ENCODE measurements at places on chromosomes 1 and 21.

DNA sequence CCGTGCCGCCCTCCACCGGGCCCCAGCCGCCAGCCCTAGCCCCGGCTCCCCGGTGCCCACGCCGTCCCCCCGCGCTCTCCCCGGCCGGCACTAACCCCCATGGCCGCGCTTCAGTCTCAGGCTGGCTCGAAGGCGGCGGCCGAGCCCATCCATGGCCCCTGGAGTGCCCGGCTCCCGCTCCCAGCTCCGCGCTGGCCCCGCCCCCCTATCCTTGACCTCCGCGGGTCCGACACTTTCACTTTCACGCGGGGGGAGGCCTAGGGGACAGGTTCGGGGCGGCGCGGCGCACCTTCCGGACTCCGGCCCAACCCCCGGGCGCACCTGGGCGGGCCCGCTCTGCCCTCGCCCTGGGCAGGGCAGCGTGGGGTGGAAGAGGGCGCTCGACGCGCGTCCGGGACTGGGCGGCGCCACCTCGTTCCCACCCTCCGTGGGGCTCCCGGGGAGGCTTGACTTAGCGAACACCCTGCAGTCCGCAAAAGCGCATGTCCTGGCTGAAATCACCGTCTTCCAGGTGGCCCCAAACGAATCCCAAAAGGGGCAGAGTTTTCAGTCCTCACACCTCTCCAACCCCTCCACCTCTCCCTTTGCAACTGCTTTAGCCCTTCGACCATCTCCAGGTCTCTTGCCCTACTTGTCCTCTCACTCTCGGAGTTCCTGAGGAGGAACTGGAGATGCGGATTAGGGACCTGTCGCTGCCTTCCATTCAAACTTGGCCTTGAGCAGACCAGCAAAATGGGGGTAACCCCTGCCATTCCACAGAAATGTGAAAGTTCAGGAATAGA lies 3.9 kb upstream of the DENND2D start:
- DNase-seq: no peak

- DNase-seq: peak; percentile 74
These were observed 37.0 kb upstream of the RXRG start for GRCh38 chr1:165481820-165482532.

- no peak for DNase-seq
These were observed 496 bp upstream of the TNNI1 start for GRCh38 chr1:201422026-201422425.

- no peak for DNase-seq
These were observed 18.1 kb downstream of the SDCCAG8 start for GRCh38 chr1:243273945-243274344.

DNA sequence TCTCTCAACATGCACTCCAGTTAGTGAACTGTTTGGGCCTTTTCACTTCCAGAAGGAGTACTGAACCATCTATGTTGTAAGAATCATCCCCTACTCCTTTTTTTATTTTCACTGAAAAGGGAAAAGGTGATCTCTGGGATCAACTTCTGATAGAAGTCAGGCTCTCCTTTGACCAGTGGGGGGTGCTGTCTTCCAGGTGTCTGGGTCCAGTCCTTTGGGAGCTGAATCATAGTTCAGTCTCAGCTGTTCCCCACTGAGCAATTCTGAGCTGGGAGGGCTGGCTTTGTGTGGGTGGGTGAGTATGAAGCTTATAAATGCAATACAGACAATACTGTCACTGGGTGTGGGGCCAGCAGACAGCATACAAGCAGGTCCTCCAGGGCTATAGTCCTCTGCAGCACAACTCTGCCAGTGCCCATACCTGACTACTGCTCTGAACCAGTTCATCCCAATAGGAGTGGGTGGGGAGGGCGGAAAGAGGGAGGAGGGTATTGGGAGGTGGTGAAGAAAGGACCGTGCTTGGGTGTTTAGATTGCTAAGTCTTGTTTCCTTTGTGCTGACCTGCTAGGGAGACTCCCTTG lies 12.5 kb upstream of the SARS1 start:
- DNase-seq: peak; percentile 70

DNA sequence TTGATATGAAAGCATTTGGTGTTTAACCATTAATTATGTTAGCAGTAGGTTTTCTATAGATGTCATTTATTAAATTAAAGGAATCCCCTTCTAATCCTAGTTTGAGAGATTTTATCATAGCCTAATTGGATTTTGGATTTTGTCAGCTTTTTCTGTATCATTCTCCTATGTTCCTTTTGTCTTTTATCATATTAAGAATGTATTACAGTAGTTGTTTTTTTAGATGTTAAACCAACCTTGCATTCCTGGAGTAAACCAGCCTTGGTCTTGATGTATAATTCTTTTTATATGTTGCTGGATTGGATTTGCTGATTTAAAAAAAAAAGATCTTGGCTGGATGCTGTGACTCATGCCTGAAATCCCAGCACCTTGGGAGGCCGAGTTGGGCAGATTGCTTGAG lies 5.6 kb downstream of the SETDB1 start:
- no peak for DNase-seq

DNA sequence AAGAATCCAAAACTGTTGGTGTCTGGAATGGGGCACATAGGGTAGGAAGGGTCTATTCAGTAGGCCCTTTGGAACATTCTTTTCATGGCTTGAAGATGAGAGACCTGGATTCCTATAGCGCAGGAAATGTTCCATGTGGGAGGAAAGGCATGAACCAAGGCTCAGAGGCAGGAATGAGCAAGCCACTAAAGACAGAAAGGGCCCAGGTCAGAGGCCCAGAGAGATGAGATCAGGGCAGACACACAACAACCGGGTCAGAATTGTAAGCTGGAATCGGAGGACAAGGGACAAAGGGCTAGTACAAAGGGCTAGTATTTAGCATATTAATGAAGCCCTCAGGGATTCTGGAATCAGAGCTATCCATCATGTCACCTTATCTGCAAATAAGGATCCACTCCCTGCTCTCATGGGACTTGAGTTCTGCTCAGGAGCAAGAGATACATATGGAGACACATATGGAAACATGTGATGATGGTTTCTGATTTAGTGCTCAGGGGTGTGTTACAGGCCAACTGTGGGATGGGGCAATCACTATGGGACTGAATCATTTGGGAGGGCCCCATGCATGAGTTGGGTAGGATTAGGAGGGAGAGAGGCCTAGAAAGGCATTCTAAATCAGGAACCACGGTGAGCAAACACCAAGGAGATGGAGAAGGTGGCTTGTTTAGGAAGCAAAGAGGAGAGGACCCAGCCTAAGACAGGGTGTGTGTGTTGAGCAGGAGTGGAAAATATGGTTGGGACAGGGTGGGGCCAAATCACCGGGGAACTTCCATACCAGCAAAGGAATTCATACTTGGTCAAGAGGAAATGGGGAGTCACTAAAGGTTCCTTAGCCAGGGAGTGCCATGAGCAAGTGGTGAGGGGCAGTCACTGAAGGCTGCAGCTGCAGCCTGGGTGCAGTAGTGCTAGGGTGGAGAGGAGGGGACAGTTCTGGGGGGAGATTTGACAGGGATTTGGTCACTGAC lies 8.6 kb downstream of the NECTIN4 start:
- DNase-seq: no peak

GRCh38 chr1:207826557-207827487 lies 75.0 kb downstream of the CD46 start:
- DNase-seq: no peak

DNA sequence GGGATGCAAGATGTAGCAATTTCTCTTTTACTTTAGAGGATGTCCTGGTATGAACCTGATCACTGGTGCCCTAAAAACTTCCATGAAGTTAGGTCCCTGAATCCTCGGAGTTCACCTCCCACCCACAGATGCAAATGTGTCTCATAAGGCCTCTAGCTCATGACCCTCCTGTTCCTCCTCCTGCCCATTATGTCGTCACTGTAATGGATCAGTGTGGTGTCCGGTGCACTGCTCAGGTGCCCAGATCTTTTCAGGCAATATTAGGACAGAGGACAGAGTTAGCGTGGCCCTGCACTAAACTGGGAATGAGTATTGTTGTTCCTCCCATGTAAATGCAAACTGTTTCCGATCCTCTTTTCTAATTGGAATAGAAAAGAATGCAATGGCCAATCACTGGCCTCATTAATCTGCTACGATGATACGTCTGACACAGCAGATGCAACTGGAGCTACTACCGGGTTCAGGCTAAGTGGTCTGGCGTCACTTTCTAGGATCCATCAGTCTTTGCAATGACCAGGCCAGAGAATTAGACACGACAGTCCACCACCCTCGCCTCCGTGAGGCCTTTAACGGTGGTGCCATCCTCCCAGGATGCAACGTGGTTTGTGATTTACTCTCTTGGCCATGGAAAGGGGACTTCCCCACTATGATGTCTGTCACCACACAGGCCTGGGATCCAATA lies 3.4 kb upstream of the COL6A2 start:
- DNase-seq: no peak

DNA sequence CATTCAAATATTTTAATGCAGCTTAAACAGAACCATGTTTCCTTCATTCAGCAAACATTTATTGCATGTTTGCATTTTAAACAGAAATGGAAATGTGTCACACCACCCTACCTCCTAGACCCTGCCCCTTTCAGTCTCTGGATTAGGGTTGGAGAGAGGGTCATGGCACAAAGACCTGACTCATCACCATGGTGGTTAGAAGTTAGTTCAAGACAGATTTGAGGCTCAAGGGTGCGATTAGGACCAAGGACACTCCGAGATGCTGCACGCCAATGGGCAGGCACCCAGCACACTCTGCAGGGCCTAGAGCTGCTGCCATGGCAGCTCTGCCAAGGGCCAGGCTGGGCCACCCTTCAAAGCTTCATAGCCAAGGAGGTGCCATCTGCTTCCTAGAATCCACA lies 86.9 kb downstream of the NAV1 start:
- DNase-seq: no peak

- no peak for DNase-seq
These were observed 143.9 kb upstream of the HMGB4 start for GRCh38 chr1:33719771-33720670.

DNA sequence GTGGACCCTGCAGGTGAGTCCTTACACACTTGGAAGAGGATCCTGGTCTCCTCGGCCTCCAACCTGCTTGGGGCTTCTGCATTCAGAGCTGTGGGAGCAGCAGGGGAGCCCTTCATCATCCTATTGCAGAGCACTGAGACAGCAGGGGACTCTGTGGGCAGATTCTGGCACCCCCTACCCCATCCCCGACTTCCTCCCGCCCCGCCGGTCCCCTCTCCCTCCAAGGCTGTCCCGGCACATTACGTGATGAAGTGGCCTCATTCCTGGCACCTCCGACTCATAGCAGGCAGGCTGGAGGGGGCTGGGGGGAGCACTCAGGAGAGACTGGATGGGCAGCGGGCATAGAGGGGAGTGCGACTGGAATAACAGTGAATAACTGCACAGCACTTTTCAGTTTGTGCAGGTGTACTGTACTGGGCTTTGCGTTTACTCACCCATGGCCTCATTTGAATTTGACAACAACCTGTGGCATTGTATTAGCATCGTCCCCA lies 394.1 kb downstream of the MATN1 start:
- no peak for DNase-seq

GRCh38 chr1:27010226-27010994 lies 2.2 kb downstream of the TENT5B start:
- no peak for DNase-seq

- DNase-seq: no peak
These were observed 117.3 kb upstream of the MARK1 start for GRCh38 chr1:220410611-220411010.
